ENCODE measurements at places on chromosomes 5 and 9.

DNA sequence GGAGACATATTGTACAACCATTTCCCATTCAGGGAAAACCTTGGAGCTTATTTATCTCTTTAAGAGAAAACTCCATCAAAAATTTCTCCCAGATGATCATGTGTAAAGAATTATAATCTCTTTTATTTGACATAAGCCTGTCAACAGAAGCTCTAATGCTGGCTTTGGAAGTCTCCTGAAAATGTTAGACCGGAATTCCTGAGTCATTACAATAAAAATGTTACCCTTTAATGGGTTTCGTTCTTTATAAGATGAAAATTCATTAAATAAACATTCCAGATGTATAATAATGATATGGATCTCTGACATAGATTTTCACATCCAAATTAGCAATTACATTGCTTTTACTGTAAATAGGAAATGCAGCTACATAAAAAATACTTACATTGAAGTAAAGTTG is 1036.4 kb downstream of the EFNA5 start:
- DNase-seq = no peak

DNA sequence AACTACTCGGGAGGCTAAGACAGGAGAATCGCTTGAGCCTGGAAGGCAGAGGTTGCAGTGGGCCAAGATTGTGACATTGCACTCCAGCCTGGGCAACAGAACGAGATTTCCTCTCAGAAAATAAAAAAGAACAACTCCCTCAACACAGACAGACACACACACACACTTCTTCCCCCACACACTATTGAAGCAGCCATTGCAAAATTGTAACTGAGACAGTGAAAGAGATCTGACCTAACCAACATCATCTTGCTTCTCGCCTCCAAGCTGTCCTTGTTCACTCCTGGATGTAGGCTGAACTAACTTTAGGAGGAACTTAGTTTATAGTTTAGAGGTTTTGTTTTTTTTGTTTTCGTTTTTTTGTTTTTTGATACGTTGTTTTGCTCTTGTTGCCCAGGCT is 13.0 kb upstream of the PLIN2 start:
- DNase-seq = no peak

GRCh38 chr9:28032268-28032590 is 458.9 kb upstream of the C9orf72 start:
- no peak for DNase-seq

DNA sequence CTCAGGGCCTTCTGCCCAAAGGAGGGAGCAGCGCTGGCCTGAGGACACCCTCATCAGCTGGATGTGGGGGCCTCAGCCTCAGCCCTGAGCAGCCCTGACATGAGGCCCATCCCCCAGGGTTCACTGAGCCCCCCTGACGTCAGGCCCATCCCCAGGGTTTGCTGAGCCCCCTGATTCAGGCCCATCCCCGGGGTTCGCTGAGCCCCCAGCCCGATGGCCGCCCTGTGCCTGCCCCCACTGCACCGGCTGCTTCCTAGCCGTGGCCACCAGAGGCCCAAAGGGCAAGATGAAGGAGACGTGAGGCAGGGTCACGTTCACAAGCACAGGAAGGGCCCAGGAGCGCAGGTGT is 19.5 kb upstream of the NSMF start:
- no peak for DNase-seq

Measured in GM12865 (cell line).